A549 treated with Mapracorat at 1 μM for 4 hours (cell line): ENCODE measurements at places on chromosomes 4 and X. TPM values are rescaled to one million over a fixed set of nuclear protein-coding genes. Genes with fewer than 3 reads are reported as not detected.

The ZNF595 gene
- 14.0 to 19.6 TPM (median 18.6 TPM) in 5 replicates for total RNA-seq

The SYTL5 gene
- total RNA-seq, result 0.21 to 0.34 TPM (median 0.30 TPM) in 5 replicates

The MAGEB17 gene
- total RNA-seq, result not detected in 5 replicates

The F9 gene
- not detected in 5 replicates for total RNA-seq

The RHOXF1 gene
- total RNA-seq, result not detected in 5 replicates

The ZNF157 gene
- total RNA-seq, result not detected in 5 replicates

The STAP1 gene
- total RNA-seq, result not detected in 5 replicates

The SH3RF1 gene
- total RNA-seq, result 7.9 to 10.4 TPM (median 9.2 TPM) in 5 replicates

The TMSB15C gene
- total RNA-seq, result 0.07 to 0.33 TPM (median 0.23 TPM) in 4 of 5 replicates, not detected in the other

The GAGE2A gene
- total RNA-seq, result not detected in 5 replicates

The GPR119 gene
- total RNA-seq, result not detected in 5 replicates

The CASK gene
- 17.8 to 23.1 TPM (median 20.3 TPM) in 5 replicates for total RNA-seq

The UNC5C gene
- total RNA-seq, result 0.01 to 0.02 TPM in 2 of 5 replicates, not detected in the others

The CXCR3 gene
- 0.10 to 0.24 TPM (median 0.16 TPM) in 4 of 5 replicates, not detected in the other for total RNA-seq
